Fibroblast of mammary gland (primary cell): ENCODE measurements at places on chromosomes 4 and X.

DNA sequence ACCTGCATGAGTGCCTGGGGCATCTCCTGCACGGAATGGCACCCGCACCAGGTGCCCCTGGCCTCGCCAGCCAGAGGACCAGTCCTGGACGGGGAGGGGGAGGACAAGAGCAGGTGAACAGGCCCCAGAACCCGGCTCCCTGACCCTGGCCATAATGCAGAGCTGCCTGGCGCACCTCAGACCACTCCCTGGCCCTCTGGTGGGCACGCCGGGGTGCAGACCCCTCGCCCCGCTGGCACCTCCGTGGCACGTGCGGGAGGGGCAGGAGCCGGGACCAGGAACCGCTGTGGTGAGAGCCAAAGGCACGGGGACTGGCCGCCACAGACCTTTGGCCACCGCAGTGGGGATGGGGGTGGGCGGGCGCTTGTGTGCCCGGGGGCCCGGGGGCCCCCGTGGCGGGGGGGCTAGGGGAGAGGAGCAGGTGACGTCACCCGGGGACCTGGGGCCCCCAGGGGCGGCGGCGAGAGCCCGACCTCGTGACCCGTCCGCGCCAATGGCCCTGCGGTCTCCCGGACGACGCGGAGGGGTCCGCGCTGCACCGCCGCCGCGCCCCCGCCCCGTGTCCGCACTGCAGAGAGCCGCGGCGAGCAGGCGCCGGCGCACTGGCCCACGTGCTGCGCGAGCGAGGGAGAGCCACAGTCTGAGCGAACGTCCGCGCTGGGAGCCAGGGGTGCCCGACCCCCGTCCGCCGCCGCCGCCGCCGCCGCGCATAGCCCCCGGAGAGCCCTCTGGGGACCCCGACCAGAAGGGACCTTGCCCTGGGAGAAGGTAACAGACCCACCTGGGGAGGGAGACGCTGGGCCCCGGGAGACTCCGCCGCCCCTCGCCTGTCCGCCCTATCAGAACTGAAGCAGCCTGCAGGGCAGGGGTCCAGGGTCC is at the start of gene PNMA3:
Gene PNMA3 (plus strand): TSS at position 600 of the 879 bp plus-strand sequence. CDS start 586 bp downstream, outside the sequence.
- DNase-seq = no peak

GRCh38 chr4:140630246-140630645 is 61.5 kb upstream of the UCP1 start:
- no peak for DNase-seq

DNA sequence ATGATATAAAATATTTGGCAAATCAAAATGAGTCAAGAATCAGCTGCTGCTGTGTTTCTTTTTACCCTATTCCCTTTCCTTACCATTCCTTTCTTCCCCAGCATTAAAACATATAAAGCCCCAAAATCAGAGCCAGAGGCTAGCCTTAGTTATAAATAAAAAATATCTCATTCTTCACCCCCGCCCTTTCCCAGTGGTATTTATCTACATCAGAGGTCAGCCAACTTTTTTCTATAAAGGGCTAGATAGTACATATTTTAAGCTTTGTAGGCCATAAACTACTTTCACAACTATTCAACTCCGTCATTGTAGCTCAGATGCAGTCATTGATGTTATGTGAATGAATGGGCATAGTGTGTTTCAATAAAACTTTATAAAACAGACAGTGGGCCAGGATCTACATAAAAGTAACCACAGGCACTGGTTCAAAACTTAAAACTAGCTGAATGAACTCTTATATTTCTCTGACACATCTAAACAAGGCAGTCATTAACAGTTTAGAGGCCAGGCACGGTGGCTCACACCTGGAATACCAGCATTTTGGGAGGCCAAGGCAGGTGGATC is 30.5 kb upstream of the TCEANC start:
- DNase-seq = peak; percentile 7

DNA sequence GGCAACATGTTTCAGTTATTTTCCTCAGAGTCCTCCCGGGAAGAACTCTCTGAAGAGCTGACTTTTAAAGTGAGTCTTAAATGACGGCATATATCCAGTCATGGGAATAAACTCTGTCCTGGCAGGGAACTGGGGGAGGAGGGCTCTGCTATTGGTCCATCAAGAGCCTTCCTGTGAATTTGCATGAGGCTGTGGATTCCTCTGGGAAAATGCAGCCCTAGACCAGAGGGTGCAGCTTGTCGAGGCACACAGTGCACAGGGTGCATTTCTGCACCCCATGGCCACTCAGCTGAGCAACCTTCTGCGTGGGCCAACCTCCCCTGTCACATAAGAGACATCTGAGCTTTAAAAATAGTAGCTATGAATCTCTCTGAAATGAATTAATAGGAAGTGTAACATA is 360.0 kb downstream of the GALNTL6 start:
- no peak for DNase-seq

GRCh38 chr4:184298254-184298653 is 80.6 kb upstream of the ENPP6 start:
- DNase-seq = no peak

DNA sequence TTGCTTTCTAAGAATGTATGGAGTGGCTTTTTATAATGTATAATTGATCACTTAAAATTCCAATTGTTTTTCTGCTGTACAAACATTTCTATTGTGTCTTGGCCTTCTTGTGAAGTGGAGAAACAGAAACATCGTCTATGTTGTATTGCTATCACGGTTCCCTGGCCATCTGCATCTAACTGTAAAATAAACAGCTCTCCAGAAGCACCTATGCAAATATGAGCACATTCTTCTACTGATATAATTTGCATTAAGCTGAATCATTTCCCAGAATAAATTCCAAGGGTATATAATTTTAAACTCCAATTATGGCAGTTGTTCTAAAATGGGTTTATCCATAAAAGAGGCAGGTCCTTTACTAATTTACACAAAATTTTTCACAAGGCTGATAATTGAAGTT is 261.6 kb upstream of the STS start:
- no peak for DNase-seq

DNA sequence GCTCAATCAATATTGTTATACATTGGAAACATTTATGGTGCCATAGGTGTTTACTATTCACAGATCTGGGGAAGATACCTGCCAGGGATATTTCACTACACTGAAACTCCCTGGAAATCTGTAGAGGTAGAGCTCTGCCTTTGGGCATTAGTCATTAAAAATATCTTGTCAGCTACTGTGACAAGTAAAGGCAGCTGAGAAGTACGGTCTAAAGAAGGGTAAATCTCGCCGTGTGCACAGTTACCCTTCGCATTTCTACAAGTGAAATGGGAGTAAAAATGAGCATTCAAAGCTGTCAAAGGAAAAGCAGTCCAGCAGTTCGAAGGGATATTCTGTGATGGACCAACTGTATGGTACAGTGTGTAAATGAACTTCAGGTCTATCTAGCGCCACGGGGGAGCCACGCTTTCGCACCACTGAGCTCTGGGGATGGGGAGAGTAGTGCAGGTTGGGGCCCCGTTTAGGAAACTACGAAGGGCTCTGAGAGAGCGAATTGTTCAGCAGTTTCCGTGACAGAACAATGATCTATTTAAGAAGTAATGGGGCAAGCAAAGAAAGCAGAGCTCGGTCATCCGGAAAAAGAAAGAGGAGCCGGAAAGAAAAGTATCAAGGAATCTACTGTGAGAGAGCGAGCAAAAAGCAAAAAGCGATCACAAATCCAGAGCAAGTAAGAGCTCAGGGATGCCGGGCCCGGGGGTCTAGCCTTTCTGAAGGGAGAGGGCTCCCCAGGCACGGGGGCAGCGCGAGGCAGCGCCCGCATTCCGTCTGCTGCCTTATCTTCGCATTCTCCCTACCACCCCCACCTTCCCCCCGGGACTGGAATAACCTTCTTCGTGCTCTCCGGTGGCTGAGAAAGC is 646 bp downstream of the TIGD4 start:
- DNase-seq = peak; percentile 8

GRCh38 chr4:13710246-13710885 is 82.8 kb upstream of the BOD1L1 start:
- no peak for DNase-seq

- peak; percentile 15 for DNase-seq
These were observed 1.6 kb downstream of the RP2 start for GRCh38 chrX:46838486-46838870.

DNA sequence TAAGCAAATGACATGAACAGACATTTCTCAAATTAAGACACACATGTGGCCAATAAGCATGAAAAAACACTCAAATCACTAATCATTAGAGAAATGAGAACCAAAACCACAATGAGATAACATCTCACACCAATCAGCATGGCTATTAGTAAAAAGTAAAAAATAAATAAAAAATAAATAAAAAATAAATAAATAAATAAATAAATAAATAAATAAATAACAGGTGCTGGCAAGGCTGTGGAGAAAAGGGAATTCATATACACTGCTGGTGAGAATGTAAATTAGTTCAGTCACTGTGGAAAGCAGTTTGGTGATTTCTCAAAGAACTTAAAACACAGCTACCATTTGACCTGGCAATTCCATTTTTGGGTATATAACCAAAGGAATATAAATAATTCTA is 167.1 kb upstream of the CNKSR2 start:
- no peak for DNase-seq

DNA sequence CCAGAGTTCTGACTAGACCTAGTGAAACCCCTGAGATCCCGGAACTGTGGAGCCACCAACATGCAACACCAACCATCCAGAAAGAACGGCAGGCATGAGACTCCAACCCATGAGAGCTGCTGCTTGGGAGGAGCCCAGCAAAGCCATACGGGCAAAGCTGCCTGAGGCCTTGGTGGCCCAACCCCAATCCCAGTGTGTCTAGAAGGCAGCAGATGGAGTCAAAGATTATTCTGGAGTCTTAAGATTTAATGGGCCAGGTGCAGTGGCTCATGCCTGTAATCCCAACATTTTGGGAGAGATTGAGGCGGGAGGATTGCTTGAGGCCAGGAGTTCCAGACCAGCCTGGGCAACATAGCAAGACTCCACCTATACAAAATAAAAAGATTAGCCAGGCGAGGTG is 49.2 kb upstream of the PDK3 start:
- no peak for DNase-seq

- DNase-seq = no peak
These were observed 496.3 kb downstream of the BCOR start for GRCh38 chrX:39601231-39602177.

DNA sequence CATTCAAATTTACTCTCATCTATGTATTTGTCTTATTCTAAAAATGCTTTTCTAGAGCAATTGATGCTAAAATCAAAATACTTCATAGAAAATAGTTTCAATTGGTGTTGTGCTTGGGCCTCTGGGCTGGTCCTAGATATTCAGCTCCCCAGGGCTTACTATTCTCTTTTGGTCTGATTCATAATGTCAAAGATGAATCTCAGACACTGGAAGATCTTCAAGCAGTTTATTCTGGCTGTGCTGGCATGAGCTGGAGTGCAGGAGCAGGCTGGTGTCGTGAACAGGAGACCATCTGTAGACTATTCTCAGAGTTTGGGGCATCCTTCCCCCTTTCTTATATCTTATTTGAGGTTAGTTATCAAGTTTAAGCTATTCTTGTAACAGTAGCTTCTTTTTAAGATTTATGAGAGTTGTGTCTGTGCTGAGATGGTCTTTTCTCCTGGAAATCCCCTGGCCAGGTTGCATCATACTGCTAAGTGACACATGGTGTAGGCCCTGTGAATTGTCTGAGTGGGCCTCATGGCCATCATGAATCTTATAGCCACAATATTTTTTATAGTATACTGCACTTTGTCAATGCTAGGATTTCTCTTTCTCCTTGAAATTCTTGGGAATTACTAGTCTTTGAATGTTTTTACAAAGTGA is 1624.0 kb upstream of the IGFBP7 start:
- no peak for DNase-seq

- peak; percentile 33 for DNase-seq
These were observed 1547.4 kb upstream of the TENM3 start for GRCh38 chr4:180695851-180696250.

DNA sequence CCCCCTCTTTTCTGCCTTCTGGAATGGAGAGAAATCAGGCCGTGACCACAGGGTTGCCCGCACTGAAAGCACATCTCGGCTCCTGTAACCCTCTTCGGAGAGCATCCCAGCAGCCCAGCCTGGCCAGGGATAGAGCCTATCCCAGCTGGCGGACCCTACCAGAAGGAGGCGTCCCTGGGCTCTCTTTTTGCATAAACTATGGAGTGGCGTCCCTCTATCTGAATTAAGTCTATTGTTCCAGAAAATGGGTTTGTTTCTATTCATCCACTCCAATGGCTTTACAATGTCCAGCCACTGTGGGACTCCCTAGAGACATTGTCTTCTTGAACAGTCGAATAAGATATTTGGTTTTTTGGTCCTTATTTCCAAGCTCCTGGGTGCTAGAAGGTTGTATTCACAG is 689 bp upstream of the NHSL2 start:
- peak; percentile 23 for DNase-seq

- no peak for DNase-seq
These were observed 45.5 kb downstream of the MAGEA9 start for GRCh38 chrX:149827254-149827653.

DNA sequence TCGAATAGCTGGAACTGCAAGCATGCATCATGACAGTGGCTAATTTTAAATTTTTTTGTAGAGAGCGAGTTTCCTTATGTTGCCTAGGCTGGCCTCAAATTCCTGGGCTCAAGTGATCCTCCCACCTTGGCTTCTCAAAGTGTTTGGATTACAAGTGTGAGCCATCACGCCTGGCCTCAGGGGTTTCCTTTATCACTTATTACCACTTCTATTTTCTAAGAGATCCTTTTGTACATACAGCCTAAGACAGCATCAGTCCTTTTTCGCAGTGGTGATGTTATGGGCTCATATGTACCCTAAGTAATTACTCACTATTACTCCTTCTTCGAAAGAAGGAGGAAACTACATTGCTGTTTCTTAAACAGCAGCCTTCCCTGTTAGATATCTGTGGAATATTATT is 54.1 kb upstream of the CDKN2AIP start:
- no peak for DNase-seq

DNA sequence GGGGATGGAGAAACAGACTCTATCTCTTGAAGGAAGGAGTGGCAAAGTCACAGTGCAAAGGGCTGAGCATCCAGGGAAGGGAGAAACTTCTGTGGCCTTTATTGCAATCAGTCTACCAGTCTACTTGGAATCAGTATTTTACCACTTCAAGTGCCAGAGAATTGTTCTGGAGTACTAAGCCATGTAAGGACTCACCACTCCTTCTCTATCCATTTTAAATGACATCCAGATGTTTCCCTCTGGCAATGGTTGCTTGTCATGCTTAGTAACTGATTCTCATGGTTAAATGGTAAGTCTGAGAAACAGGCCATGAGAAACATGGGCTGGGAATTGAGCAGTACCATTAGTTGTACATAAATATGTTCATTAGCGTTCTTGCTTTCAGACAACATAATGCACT is 21.1 kb upstream of the SMIM10 start:
- DNase-seq = peak; percentile 78
